ENCODE measurements at places on chromosomes 12 and 14.

- DNase-seq, result no peak
Measured at GRCh38 chr12:94597268-94597667, 53.1 kb downstream of the TMCC3 start.

DNA sequence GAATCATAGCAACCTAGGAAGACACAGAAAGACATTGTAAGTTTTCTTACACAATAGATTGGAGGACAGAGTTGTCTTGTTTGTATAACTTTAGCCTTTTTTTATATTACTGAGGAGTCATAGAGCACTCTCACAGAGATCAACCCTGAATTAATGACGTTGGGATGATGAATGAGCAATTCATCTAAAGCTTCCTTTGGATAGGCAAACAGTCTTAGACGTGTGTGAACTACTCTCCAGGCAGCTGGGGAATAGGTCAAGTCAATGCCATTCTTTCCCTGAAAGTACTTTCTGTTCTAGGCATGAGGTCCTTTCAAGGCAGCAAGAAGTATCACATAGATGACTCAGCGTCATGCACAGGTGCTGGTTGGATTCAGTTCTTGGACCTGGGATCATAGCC, 369.1 kb upstream of the NOVA1 start:
- DNase-seq, result no peak

GRCh38 chr12:57609101-57609780, 2.0 kb upstream of the ARHGEF25 start:
- DNase-seq, result no peak

- DNase-seq, result no peak
Measured at GRCh38 chr12:68013181-68013580, 23.9 kb downstream of the IFNG-AS1 start.

GRCh38 chr12:53199700-53200099, 7.4 kb downstream of the ITGB7 start:
- DNase-seq, result no peak

- DNase-seq, result no peak
Measured at GRCh38 chr14:79011920-79012204, 841.7 kb downstream of the NRXN3 start.

- DNase-seq, result no peak
Measured at GRCh38 chr14:88045705-88046104, 40.8 kb downstream of the GPR65 start.

DNA sequence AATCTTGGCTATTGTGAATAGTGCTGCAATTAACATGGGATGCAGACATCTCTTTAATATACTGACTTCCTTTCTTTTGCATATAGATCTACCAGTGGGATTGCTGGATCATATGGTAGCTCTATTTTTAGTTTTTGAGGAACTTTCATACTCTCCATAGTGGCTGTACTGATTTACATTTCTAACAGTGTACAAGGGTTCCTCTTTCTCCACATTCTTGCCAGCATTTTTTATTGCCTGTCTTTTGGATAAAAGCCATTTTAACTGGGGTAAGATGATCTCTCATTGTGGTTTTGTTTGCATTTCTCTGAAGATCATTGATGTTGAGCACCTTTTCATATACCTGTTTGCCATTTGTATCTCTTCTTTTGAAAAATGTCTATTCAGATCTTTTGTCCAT, 8.4 kb downstream of the AMDHD1 start:
- no peak for DNase-seq

DNA sequence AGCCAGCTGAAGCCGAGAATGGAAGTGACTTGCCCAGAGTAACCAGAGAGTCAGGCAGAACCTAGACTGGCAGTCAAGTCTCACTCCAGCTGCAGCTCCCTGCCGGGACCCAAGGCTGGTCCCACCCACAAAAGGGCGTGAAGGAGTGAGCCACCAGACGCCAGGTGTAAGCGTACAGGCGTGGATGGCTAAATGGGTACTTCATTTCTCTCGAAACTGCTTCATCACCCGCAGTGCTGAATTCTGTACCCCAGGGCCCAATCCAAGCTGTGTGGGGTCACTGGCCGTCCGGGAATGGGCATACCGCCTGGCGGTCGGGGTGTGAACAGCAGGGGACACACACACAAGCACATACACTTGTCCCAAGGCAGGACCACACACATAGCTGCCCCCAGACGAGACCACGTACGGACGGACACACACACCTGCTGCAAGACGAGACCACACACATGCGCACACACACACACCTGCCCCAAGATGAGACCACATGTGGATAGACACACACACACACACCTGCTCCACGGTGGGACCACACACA, 34.8 kb downstream of the DEGS2 start:
- DNase-seq, result no peak

DNA sequence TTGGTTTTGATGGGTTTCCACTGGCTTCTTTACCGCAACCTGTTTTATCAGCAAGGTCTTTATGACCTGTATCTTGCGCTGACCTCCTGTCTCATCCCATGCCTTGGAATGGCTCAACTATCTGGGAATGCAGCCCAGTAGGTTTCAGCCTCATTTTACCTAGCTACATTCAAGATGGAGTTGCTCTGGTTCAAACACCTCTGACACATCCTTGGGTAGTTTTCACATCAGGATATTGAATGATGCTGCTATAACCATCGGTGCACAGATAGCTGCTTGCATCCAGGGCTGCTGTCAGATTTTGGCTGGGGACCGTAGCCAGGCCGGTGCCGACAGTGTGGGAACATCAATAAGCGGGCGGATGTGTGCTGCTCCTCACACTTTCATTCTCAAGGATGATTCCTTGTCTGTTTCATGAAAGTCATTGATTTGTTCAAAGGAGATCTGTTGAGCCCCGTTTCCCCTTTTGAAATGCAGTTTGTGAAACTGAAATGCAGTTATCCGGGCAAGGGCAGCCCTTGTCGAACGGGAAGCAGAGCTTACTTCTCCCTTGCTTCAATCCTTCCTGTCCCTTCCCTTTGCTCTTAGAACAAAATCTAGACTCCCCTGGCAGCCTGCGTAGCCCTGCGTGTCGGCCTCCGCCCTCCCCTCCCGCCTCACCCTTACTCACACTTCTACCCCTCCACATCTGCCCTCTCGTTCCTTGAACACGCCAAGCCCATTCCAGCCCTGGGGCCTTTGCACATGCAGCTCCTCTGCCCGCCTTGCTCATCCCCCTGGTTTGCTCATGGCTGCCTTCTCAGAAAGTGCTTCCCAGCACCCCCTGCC, 49.2 kb upstream of the NCOR2 start:
- DNase-seq, result no peak

- DNase-seq, result no peak
Measured at GRCh38 chr12:78229591-78230101, 399.0 kb downstream of the NAV3 start.

DNA sequence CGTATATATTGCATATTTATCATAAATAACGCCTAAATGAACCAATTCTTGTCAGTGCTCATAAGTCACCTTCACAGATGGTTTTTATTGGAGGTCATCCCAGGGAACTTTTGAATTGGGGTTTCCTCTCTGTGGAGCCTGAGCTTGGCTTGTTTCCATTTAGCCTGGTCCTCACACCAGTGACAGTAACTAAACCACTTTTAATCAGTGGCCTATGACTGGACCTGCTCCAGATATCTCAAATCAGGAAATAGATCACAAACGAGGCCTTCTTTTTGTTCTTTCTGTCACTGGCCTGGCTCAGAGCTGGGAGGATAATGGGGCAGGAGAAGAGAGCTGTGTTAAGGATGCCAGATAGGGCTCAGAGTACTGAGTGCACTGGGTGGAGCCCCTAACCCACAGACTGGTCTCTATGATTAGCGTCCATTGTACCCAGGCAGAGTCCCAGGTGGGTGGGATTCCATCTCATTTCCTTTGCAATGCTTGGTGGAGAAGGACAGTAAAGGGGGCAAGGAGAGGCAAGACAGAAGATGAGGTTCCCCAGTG, 92.4 kb downstream of the NUAK1 start:
- DNase-seq, result no peak

GRCh38 chr12:84912198-84913128, at the start of gene SLC6A15:
TSS of gene SLC6A15 (minus strand) at chr12:84912799. CDS start at chr12:84892120, 20,679 bp downstream.
- DNase-seq, result no peak

- no peak for DNase-seq
Measured at GRCh38 chr14:102708494-102708893, 68.8 kb upstream of the TRAF3 start.

DNA sequence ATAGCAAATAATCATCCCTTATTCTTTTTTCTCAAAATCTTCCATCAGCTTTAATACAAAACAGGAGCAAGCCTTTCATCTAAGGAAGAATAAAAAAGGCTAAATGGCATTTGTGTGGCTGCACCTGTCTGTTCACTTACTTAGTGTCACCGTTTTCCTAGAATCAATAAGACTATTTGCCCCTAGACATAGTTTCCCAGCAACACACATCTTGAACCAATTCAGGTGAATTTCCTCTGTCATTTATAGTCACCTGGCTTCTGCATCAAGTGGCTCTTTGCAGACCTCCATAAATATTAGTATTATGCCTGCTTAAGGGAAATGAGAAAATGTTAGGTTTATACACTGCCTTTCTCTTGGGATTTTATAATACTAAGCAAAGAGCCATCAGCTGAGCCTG, 17.4 kb upstream of the GCH1 start:
- no peak for DNase-seq

GRCh38 chr12:44976246-44976645, 74.7 kb downstream of the DBX2 start:
- DNase-seq, result no peak

DNA sequence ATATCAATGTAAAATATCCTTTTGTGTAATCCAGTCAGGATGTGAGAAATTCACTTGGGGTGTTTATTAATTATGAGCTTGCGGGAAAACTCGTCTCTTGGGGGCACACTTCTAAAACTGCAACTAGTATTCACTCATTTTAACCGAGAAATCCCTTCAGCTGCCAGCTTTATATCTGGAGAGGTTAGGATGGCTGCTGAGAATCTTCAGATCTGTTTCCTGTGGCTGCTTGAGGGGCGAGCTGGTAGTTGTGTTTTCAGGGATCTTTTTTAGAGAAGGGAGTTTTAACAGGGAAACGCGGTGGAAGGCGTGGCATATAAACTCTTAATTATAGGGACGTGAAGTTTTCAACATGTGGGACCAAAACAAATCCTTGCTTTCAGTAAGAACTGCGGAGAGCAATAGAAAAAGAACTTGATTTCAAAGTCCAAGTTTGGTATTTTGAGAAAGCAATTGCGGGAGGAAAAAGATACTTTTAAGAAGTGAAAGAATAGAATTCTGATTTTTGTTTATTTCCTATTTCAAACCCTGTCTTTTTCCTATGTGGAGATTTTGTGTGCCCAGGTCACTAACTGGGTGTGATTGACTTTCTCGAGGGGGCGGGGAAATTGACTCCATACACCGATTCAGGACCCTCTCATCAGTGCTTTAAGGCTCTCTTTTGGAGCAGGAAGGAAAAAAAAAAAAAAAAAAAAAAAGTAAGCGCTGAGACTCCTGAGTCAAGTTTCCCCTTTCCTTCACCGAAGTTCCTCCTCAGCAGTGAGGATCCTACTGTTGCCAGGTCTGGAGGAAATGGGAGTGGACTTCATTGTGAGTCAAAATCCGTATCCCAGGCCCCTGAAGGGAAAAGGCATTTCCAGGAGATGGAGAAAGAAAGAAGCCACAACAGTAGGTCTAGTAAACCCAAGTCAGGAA, 1.1 kb downstream of the PPFIBP1 start:
- no peak for DNase-seq

DNA sequence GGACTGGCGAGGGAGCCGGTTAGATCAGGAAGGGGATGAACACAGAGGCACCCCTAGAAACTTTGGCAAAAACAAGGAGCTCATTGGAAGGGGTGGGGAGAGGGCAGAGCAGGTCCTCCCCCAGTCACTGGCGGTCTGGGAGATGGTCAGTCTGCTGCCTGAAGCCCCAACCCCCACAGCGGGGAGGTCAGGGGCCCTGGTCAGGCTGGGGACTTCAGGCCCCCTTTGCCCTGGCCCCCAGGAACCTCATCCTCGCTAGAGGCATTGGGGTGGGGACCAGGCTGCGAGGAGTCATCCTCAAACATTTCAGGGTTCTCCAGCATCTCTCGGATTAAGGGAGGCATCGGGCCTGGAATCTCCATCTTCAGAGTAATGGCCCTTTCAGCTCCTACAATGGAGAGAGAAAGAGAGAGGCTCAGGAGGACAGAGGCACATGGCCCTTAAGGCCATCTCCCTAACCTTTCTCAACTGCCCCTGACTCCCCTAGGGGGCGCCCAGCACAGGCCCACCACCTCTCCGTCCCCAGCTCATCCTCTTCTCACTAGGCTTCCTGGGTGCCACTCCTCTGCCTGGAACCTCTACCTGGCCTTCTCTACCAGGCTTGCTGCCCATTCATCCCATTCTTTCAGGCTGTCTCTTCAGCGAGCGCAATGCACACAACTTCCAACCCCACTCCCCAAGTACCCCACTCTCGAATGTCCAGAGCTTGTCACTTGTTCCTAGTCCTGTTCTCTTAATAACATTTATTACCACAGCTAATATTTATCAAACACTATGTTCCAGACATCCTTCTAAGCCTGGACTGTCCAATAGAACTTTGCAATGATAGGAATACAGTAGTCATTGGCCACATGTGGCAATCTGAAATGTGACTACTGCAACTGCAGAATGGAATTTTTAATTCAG, 4.7 kb upstream of the ITGB7 start:
- no peak for DNase-seq

- DNase-seq, result no peak
Measured at GRCh38 chr14:105860615-105861580, 334.5 kb downstream of the TMEM121 start.

DNA sequence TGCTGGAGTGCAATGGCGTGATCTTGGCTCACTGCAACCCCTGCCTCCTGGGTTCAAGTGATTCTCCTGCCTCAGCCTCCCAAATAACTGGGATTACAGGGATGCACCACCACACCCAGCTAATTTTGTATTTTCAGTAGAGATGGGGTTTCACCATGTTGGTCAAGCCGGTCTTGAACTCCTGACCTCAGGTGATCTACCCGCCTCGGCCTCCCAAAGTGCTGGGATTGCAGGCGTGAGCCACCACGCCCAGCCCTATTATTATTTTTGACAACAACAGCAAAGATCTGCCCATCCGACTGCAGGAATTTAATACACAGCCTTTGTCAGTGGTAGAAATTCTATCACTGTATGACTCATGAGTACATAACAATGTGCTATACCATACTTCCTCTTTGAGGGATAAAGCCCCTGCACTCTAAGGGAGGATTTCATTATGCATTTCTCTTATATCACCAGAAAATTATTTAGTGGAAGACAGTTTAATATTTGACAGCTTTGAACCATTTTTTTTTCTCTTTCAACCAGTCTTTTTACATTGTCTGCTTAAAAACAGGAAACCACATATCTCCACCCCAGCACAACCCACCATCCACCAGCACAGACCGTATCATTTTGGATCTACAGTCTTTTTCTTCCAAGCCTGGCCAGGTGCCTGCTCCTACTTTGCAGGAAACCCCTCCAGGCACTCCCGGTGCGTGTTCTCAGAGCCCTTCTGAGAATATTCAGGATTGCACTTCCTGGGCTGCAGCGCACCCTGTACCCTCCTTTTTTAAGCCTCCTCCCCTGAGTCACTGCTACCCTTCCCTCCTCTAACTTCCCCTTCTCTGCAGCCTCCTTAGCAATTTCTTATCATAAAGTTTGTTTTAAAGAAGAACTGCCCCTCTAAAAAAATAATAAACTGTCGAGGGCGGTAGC, 594 bp downstream of the ARHGDIB start:
- DNase-seq, result no peak

- no peak for DNase-seq
Measured at GRCh38 chr14:50943261-50943942, 881 bp downstream of the PYGL start.

GRCh38 chr14:79668951-79669350, 542.4 kb downstream of the DIO2 start:
- no peak for DNase-seq

GRCh38 chr12:128267131-128267622, at the start of gene TMEM132C:
TSS of gene TMEM132C (plus strand) at chr12:128267170. CDS start at chr12:128267403, 233 bp downstream.
- DNase-seq, result no peak

GRCh38 chr12:93019975-93020630, 91.0 kb upstream of the EEA1 start:
- DNase-seq, result no peak

GRCh38 chr14:100440207-100440631, 117.1 kb downstream of the SLC25A47 start:
- no peak for DNase-seq

Data from stimulated activated CD8-positive, alpha-beta memory T cell treated with anti-CD3 and anti-CD28 coated beads, Interleukin-7, amount 100 ng/mL, for 1 hour (primary cell).